Gastrocnemius medialis (tissue), 4 donors: ENCODE measurements at places on chromosomes 12 and 14. TPM values are rescaled to one million over a fixed set of nuclear protein-coding genes. Genes with fewer than 3 reads are reported as not detected.
A peak's percentile ranks its signal among the peaks of the same experiment; 100 is the strongest.

OASL gene
- 0.11 TPM for total RNA-seq

PRKD1 gene
- 1.8 TPM for total RNA-seq

TAS2R31 gene
- total RNA-seq: 3.5 TPM

CIDEB gene
- total RNA-seq: 0.39 TPM

MYF5 gene
- 9.3 TPM for total RNA-seq

RASAL1 gene
- not detected for total RNA-seq

RAD51AP1 gene
- total RNA-seq: not detected

ANG gene
- total RNA-seq: 10.5 TPM

FSCB gene
- total RNA-seq: not detected

GRCh38 chr14:67971627-67972625, 152.3 kb downstream of the RAD51B start:
- DNase-seq: peak; percentile 3
- H3K4me3 ChIP-seq: no peak overlapping the region
- H3K36me3 ChIP-seq: no peaks in the 10 kb centered on the region
- peak overlapping the region; percentile 47 for H3K27ac ChIP-seq
- H3K27me3 ChIP-seq: no peaks in the 10 kb centered on the region
- peaks cover 13% of the 10 kb centered on the region for H3K4me1 ChIP-seq

- H3K4me3 ChIP-seq: no peak overlapping the region
- peak overlapping the region; percentile 19 for H3K27ac ChIP-seq
- no peaks in the 10 kb centered on the region for H3K36me3 ChIP-seq
- no peak for DNase-seq
- no peaks in the 10 kb centered on the region for H3K27me3 ChIP-seq
Measured at GRCh38 chr14:54593860-54594259, 26.9 kb downstream of the SAMD4A start.

GRCh38 chr12:10501030-10501429, 4.7 kb upstream of the EIF2S3B start:
- H3K36me3 ChIP-seq: no peaks in the 10 kb centered on the region
- H3K27ac ChIP-seq: no peak overlapping the region

- no peak overlapping the region for H3K27ac ChIP-seq
- H3K4me1 ChIP-seq: peaks cover 7% of the 10 kb centered on the region
- H3K27me3 ChIP-seq: no peaks in the 10 kb centered on the region
Measured at GRCh38 chr14:61596990-61597389, 98.3 kb upstream of the HIF1A start.

DNA sequence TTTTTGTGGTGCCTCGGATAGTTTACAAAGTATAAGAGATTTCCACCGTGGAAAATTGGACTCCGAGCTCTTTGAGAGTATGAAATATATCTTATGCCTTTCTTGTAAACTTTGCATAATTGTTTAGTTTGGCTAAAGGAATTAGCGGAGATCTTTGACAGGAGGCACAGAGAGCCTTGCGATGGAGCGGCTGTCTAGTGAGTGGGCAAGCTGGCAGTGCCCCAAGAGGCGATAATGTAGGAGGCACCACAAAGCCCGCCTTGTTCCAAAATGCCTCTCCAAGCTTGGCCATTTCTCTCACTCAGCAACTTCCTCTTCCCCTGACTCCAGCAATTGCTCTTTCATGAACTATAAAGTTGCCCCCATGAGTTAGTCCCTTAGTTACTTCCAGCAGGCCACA, 270.1 kb upstream of the PRICKLE1 start:
- no peaks in the 10 kb centered on the region for H3K4me1 ChIP-seq
- no peak overlapping the region for H3K4me3 ChIP-seq
- H3K27ac ChIP-seq: no peak overlapping the region
- DNase-seq: no peak

GRCh38 chr12:45186762-45187161, 29.1 kb upstream of the ANO6 start:
- H3K4me3 ChIP-seq: no peak overlapping the region
- no peaks in the 10 kb centered on the region for H3K27me3 ChIP-seq
- no peaks in the 10 kb centered on the region for H3K36me3 ChIP-seq
- no peak for DNase-seq
- no peak overlapping the region for H3K27ac ChIP-seq
- peaks cover 7% of the 10 kb centered on the region for H3K4me1 ChIP-seq

GRCh38 chr12:97476255-97476654, 13.7 kb downstream of the RMST start:
- H3K27ac ChIP-seq: no peak overlapping the region
- H3K4me3 ChIP-seq: no peak overlapping the region
- H3K36me3 ChIP-seq: no peaks in the 10 kb centered on the region
- H3K27me3 ChIP-seq: no peaks in the 10 kb centered on the region
- DNase-seq: no peak
- H3K4me1 ChIP-seq: no peaks in the 10 kb centered on the region

DNA sequence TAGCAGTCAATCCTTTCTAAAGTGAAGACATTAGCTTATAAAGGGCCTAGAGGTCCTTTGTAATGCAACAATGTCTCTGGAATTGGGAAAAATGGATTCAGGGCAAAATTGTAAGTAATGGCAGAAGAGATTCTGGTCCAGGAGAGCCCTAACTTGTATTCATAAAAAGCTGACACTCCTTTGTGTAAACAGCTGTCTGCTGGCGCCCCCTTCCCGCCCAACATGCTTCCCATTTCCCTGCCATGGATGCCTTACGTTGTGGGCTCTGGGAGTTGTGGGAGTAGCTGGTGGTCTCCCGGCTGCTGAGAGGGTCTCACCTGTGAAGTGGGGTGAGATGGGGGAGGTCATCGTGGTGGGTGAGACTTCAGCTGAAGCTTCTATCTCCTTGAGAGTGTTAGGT, 2.3 kb downstream of the ACRBP start:
- no peak overlapping the region for H3K27ac ChIP-seq
- H3K27me3 ChIP-seq: no peaks in the 10 kb centered on the region
- no peak for DNase-seq
- no peak overlapping the region for H3K4me3 ChIP-seq

DNA sequence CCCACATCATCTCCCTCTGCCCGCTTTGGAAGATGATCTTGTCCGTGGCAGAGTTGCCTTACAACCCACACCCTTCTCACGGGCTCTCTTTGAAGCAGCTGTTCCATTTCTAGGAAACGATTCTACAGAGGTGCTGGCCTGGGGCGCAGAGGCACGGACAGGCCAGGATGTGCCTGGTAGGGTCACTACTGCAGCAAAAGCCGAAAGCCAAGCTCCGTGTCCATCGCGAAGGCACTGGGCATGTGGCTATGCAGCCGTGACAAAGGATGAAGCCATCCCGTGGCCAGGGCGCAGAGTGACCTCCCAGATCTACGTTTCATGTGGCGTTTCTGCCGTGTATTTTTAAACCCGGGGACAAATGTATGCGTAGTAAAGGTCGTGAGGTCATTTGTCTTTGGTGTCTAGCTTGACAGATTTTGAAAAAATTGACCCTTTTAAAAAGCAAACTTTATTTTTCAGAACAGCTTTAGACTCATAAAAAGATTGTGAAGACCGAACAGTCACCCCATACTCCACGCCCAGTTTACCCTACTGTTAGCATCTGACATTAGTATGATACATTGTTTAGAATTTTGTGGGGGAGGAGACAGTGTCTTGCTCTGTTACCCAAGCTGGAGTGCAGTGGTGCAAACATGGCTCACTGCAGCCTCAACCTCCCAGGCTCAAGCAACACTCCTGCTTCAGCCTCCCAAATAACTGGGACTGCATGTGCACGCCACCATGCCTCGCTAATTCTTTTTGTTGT, 40.4 kb upstream of the NCOR2 start:
- H3K27me3 ChIP-seq: no peaks in the 10 kb centered on the region
- no peaks in the 10 kb centered on the region for H3K36me3 ChIP-seq
- no peak overlapping the region for H3K4me3 ChIP-seq
- DNase-seq: no peak
- H3K27ac ChIP-seq: no peak overlapping the region

DNA sequence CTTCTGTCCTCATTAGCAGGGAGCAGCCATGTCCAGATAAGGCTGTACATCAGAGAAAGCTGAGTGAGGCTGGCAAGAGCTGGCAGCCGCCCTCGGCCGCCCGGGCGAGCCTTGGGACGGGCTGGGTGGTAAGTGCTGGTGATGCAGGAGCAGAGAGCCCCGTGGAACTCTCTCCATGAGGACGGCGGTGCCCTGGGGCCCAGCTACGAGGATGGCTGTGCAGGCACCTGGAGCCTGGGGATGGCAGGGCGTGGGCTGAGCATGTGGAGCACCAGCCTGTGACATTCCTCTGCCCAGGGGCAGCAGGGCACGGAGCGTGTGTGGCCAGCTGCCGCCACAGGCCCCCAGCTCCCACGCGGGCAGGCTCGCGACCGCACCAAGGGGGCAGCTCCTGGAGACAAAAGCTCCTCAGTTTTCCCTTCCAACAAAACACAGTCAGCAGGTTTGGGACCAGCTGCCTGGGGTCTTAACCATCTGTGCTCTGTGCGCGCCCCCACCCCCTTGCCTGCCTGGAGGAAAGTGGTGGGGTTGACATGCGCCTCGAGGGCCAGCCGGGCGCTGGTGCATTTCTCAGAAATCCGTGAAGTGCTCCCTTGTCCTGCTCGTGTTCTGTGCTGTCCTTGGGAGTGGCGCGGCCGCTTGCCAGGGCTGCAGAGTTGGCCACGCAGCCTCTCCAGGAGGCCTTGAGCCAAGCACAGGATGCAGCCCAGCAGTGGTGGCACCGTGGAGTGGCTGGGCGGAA, 21.4 kb downstream of the PACS2 start:
- H3K27me3 ChIP-seq: no peaks in the 10 kb centered on the region
- peak overlapping the region; percentile 57 for H3K27ac ChIP-seq
- DNase-seq: peak; percentile 54
- no peak overlapping the region for H3K4me3 ChIP-seq
- no peaks in the 10 kb centered on the region for H3K36me3 ChIP-seq

- peaks cover 36% of the 10 kb centered on the region for H3K4me1 ChIP-seq
- H3K27ac ChIP-seq: peak overlapping the region; percentile 97
- H3K4me3 ChIP-seq: peak overlapping the region; percentile 83
- no peaks in the 10 kb centered on the region for H3K36me3 ChIP-seq
- no peak for DNase-seq
- peaks cover 2% of the 10 kb centered on the region for H3K27me3 ChIP-seq
Measured at GRCh38 chr12:11171969-11172675, 1.1 kb downstream of the SMIM10L1 start.

DNA sequence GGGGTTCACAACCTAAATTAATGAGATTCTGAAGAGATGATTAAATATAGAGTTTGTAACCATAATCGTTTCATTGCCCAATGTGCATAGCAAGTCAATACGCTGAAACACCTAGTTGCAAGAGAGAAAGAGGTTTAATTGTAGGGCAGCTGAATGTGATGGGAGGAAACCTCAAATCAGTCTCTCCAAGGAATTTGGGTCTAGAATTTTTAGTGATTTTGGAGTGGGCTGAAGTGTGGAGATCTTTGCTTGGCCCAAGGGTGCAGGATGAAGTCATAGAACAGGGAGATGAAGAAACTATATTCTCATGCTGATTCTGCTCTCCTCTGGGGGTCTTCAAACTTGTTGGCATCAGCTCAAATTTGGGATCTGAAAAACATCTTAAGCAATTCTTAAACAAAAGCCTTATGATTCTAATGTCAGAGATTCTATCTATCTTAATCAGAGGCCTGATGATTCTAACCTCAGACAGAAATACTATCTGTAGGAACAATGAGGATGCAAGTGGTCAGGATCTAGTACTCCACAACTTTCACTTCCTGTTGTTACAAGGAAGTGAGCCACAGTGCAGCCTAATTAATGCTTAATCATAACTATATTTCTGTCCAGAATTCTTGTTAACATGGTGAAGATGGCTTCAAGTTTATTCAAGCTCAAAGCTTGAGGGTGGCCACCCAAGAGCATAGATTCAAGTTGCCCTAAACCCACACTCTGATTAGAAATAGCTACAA, 80.2 kb upstream of the FUT8 start:
- no peaks in the 10 kb centered on the region for H3K36me3 ChIP-seq
- H3K4me1 ChIP-seq: no peaks in the 10 kb centered on the region
- H3K27me3 ChIP-seq: no peaks in the 10 kb centered on the region
- no peak overlapping the region for H3K27ac ChIP-seq
- H3K4me3 ChIP-seq: no peak overlapping the region
